NCI-H187 (cell line): ENCODE measurements at places on chromosomes 13 and 19.

GRCh38 chr19:28444362-28444761 lies 768.6 kb downstream of the UQCRFS1 start:
- DNase-seq, result no peak

DNA sequence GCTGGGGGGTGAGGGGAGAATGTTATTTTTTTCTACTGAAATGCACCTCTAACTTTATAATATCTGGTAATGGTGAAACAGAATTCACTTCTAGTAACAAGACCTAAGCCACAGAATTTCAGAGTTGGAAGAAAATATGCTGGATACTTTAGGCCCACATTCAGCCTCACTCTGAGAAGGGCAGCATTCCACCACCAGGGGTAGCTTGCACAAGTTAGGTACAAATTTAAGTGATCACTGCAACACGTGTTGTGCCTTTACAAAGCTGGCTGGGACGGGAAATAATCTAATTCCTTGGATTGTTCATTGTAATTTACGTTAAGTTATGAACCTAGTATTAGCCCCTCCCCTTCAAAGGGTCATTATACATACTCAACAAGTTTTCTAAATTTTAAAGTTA lies 192.3 kb downstream of the RGCC start:
- no peak for DNase-seq

- DNase-seq, result no peak
Observed at GRCh38 chr19:31459430-31459829, 110.2 kb upstream of the TSHZ3 start.

- no peak for DNase-seq
Observed at GRCh38 chr13:47126432-47126831, 229.6 kb upstream of the HTR2A start.

DNA sequence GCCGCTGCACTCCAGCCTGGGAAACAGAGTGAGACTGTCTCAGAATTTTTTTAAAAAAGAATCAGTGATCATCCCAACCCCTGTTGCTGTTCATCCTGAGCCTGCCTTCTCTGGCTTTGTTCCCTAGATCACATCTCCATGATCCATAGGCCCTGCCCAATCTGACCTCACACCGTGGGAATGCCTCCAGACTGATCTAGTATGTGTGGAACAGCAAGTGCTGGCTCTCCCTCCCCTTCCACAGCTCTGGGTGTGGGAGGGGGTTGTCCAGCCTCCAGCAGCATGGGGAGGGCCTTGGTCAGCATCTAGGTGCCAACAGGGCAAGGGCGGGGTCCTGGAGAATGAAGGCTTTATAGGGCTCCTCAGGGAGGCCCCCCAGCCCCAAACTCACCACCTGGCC lies at the start of gene KLK2:
KLK2 (plus strand) TSS at position 384 of the 400 bp plus-strand sequence. CDS start 35 bp downstream, outside the sequence.
- DNase-seq, result no peak
